Ureter (tissue), 1 donor: ENCODE measurements at places on chromosomes 4 and X. TPM values are rescaled to one million over a fixed set of nuclear protein-coding genes. Genes with fewer than 3 reads are reported as not detected.

DNA sequence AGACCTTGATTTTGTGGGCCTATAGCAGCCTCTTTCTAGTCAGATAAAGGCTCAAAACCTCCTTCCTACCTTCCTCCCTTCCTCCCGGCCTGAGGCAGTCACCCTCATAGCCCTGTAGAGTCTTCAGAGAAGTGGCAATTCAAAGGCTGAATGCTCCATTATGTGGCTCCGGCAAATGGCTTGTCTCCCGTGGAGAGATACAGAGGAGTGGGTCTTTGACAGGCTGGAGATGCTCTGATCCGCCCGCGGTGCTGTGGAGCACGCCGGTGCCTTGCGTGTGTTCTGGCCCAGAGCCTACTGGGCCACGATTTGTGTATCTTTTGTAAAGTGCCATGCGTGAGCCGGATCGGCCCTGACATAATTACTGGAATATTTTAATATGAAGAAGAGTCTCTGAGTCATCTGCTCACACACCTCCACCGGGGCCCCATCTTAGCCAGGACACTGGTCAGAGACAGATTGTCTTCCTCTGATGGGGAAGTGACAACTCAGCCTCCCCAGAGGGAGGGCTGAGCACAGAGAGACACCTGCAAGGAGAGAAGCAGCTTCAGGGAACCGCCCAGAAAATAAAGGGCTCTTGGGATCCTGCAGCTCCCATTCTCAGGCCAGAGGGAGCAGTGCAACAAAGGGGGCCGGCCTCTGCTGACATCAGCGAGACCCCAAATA, 88.7 kb downstream of the DCTD start:
- DNase-seq, result no peak

The FRAS1 gene
- total RNA-seq, result 12.4 TPM

GRCh38 chr4:94378047-94378446, 35.4 kb upstream of the HPGDS start:
- no peak for DNase-seq

- no peak for DNase-seq
Measured at GRCh38 chr4:47784222-47784621, 53.6 kb downstream of the CORIN start.

- no peak for DNase-seq
Measured at GRCh38 chr4:113109106-113109718, 59.8 kb downstream of the ANK2 start.

- no peak for DNase-seq
Measured at GRCh38 chr4:98993419-98994071, 2.0 kb upstream of the METAP1 start.

The APOO gene
- total RNA-seq, result 38.1 TPM

The PAGE4 gene
- not detected for total RNA-seq

DNA sequence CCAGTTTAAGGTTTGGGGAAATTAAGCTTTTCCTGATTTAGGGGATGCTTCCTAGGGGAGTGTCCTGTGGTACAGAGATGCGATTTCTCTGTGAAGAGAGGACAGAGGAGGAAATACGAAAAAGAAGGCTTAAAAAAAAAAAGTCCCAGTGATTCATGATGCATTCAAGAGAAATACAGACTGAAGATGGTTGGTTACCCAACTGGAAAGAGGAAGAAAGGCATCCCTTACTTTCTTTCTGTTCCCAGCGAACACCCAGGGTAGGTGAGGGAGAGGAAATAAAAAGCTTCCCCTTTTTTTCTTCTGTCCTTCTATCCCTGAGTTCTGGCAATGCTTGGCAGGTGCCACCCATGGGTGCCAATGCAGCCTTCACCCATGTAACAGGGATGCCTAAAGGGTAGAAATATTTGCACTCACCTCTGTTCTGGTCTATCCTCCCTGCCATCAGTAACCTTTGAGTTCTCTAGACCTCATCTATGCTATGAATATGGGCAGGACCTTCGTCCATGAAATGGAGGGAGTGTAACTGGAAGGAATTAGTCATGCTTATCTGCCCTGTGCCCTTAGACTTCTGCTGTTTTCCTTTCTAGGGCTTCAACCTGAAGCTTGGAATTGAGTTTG, 230.1 kb upstream of the GALNTL6 start:
- no peak for DNase-seq

DNA sequence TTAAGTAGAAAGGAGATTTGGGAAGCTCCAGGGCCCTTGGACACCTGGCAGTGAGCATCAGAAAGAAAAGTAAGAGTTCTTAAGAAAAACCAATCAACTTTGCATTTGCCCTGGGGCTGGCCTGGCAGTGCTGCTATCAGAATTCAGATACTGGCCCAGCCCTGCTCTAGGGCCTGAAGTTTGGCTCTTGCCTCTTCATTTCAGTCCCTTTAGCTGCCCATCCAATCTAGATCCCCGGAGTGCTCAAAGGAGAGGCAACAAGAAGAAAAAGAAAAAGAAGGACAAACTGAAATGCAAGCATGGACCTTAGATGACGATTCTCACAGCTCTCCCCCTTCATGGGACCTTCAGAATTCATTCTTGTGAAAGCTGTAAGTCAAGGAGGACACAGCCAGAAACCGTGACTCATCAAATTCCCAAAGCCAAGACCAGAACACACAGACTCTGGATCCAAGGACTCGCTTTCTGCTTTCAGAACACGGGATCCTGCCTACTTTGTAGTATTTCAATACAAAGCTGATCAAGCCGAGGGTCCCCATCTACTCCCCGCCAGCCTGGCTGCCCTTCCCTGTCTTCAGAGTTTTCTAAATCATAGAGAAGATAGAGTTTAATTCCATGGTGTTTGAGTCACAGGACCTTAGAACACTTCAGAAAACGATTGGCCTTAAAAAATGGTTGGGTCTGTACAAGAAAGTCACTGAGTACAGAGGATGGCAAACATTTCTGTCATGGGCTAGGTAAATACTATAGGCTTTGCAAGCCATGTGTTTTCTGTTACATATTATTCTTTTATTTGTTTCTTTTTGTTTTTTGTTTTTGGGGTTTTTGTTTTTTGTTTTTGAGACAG, 103.7 kb downstream of the RBM47 start:
- no peak for DNase-seq

DNA sequence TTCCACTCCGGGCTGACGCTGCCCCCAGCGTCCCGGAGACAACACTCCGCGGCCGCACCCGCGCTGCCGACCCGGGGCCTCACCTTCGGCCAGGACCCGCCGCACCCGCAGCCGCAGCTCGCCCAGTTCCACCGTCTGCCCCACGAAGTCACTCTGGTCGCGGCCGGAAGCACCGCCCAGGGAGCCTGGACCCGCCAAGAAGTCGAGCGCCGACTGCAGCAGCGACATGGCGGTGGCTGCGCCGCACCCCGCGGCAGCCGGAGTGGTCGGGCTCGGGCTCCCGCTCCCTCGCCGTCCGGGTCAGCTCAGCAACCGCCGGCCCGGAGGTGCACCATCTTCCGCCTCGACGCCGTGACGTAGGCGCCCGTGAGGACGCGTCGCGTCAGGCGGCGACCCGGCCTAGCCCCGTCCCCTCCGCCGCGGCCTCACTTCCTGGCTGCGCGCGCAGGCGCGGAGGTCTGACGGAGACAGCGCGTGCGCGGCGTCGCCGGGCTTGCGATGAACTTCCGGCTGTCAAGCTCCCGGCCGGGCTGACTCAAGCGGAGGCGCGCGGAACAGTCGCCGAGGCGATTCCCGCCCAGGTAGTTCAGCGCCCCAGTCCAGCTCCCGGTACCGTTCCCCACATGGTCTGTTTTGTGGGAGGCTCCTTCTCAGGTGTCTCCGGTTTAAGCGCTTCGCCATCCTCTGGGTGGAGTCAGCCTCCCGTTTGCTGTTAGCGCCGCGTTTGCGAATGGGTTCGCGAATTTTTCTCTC, at the start of the genes GAK and TMEM175:
Gene GAK (minus strand): TSS at position 357 of the 753 bp plus-strand sequence. CDS start 129 bp downstream, at position 228.
Gene TMEM175 (plus strand): TSS at position 501 of the 753 bp plus-strand sequence. CDS start 15,280 bp downstream, outside the sequence.
- DNase-seq, result peak; percentile 96

The DMD gene
- total RNA-seq, result 61.6 TPM

DNA sequence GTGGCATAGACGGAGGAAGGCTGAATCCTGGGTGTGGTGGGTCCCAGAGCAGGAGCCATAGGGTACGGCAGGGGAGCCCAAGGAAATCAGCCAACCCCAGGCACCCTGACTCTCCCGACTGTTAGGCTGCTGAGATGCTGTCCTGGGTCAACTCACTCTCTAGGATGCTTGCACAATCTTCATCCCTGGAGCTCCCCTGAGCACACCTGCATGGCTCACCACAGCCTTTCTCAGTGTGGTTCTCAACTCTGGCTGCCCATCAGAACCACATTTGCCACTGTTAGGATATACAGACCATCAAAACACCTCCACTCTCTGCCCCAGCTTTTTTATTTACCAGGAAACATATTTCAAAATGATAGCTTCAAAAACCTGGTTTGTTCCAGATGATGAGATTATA, 236.3 kb downstream of the FBXW7 start:
- DNase-seq, result no peak

DNA sequence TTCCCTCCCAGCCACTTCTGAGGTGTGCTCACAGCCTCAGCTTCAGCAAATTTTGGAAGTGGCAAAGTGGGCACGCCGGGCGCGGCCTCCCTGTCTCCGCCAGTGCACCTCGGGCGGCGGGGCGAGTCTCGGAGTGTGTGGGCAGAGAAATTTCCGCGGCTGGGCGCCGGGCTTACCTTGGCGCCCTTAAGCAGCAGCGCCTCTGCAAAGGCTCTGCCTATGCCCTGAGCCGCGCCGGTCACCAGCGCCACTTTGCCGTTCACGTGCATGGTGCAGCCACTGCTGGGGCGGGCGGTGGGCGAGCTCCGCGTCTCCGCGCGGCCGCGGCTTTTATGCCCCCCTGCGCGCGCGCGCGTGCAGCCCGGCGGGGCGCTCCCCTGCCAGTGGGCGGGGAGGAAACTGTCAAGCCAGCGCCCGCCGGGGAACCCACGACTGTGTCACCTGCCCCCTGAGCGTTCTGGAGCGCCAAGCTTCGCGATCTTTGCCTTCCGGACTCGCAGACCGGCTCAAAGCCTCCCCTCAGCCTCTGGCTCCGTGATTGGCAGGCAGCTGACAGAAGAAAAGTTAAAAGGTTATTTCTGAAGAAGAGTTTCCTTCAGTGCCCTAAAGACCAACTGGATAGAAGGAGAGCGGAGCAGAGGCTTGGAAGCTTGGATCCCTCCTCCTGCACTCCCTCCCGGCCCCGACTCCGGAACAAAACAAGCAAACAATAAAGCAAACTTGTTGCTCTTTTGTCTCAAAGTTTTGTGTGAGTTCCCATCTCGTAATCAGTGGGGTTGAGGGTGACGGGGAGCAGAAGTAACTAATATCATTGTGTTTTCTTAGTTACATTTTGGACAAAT, at the start of gene HPGD:
Gene HPGD (minus strand): TSS at position 306 of the 842 bp plus-strand sequence. CDS start 37 bp downstream, at position 269.
- peak; percentile 86 for DNase-seq

GRCh38 chrX:13043138-13043537, 1.3 kb downstream of the FAM9C start:
- DNase-seq, result no peak

DNA sequence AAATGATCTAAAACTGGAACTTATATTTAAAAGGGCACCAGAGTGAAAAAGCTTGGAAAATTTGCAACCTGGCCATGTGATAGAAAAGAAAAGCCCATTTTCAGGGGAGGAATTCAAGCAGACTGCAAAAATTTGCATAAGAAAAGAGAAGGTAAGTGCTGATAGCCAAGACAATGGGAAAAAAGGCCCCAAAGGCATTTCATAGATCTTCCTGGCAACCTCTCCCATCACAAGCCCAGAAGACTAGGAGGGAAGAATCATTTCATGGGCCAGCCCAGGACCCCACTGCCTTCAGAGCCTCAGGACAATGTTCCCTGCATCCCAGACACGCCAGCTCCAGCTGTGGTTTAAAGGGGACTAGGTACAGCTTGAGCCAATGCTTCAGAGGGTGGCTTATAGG, 887.3 kb upstream of the DIAPH2 start:
- no peak for DNase-seq

- DNase-seq, result no peak
Measured at GRCh38 chr4:60500810-60501209, 699.3 kb upstream of the ADGRL3 start.

DNA sequence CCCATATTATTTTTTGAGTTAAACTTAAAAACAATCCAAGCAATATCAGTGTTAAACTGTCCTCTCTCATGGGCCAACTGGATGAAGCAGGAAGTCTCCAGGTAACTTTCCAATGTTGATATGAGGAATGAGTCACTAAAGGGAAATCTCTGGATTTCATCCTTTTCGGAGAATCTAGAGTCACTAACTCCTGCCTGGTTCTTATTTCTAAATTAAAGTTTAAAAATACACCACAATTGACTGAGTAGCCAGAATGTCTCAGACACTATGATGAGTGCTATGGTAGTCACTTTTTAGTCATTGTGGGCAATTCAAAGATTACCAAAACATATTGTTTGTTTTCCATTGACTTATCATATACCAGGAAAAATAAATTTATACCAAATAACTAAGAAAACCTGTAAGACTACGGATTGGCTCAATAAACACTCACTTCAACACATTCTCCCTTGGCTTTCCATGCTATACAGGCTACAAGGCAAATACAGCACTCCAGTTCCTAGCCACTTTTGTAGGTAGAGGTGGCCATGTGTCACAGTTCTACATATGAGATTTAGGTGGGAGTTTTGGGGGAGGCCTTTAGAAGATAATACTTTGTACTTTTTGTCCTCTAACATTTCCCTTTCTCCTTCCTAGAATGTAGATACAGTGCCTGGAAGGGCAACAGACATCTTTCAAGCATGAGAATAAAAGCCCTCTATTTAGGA, 8.6 kb downstream of the SLC9B2 start:
- no peak for DNase-seq

The UCP1 gene
- total RNA-seq, result not detected

DNA sequence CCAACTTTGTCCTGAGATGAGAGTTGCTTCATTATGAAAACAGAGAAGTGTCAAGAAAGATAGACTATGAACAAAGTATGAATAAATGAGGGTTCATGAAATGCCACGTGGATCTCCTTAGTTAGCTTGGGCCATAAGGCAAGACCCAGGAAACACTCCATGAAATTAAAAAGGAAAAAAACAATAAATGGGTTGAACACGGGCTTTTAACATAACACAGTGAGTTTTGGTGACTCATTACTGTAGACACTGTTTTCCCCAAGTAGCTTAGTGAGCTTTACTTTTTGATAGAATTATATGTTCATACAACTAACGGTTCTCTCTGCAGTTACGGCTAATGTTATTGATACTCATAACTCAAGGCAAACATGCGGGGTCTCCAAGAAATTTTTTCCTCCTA, 265.0 kb downstream of the DHX15 start:
- DNase-seq, result no peak

GRCh38 chr4:154192585-154192984, 299.0 kb downstream of the DCHS2 start:
- no peak for DNase-seq

GRCh38 chr4:48636911-48637310, 143.2 kb downstream of the FRYL start:
- no peak for DNase-seq
